ENCODE measurements at places on chromosomes 5 and 9. TPM values are rescaled to one million over a fixed set of nuclear protein-coding genes. Genes with fewer than 3 reads are reported as not detected.

DNA sequence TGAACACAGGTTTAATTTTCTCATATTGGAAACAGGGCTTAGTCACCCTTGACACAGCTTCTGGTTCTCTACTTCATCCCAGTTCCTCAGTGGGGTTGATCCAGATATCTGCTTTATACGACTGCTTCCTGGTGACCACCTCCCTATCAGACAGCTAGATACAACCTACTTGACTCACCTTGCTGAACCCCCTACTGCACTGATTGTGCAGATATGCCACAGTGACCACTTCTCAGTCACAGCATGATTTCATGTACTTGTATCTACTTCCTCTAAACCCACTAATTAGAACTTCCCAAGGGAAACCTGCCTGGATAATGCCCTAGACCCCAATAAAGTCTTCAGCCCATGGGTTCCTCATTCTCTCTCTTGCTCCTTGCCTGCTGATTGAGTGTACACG lies 18.4 kb upstream of the RFK start:
- no peak for DNase-seq

Gene HNRNPA0
- total RNA-seq = 17.8 TPM

DNA sequence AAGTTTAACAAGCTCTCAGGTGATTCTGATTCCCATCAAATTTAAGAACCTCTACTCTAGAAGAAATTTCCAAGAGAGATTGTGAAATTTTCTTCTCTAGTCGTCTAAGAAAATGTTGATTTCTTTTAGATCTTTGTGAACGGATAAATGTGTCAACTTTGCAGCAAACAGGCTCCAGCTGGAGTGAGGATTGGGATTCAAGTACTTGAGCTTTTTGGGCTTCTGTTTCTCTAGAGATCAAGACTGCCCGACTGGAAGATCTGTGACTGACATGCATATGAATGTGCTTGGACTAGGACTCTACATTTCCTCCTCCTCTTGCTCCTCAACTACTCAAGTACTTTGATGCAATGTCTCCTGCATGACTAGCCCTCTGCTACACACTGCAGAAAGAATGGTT lies 388.3 kb downstream of the TMEM38B start:
- no peak for DNase-seq

Gene SPATA6L
- 2.1 TPM for total RNA-seq

All from skin of body (tissue), 3 donors.